ENCODE measurements at places on chromosomes 12 and 14.

DNA sequence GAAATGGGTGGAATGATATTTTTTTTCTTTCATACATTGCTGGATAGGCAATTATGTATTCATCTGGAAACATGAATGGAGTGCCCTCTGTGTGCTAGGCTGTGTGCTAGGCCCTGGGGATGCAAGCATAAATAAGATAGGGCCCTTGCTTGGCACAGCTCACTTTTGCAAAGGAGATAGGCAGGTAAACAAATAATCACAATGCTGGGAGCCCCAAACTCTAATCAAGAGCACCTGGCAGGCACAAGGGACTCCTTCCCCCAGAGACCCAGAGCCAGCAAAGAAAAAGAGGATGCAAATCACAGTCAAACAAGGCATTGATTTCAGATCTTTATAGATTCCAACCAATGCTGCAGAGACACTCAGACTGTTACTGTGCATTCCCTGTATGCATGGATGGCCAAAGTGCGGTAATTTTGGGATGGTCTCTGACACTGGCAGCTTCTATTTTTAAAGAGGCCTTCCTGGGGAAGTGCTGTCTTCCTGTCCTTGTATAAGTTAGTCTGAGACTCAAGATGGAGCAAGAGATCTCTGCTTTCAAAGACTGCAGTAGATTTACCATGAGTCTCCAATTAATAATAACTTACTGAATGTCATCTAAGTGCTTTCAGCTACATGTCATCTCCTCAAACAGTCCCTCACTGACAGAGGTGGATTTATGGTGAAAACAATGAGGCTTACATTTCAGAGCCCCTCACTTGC lies 45.1 kb upstream of the CPM start:
- DNase-seq: no peak

- no peak for DNase-seq
Observed at GRCh38 chr14:69708049-69708448, 58.9 kb upstream of the SRSF5 start.

DNA sequence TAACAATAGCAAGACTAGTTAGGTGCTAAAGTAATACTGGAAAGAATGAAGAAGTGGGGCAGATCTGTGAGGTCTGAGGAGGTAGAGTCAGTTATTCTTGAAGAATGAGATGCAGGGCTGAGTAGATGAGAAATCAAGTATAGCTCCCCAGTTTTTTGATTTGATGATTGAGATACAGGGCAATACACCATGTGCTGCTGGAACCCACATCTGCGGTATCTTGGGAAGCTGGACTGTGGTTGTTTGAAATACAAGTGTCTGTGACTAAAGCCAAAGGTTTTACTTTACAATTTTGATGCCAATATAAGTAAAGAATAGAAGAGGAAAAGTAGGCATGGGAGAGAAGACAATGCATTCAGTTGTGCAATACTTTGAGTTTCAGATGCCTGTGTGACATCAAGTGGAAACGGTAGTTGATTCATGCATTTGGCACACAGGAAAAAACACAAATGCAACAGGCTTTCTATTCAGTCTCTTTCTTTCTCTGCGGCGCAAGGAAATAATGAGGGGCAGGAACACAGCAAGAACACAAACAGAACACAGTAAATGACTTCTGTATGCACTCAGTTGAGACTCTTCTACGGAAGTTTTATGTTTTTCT lies 190.2 kb upstream of the SLC38A2 start:
- no peak for DNase-seq

DNA sequence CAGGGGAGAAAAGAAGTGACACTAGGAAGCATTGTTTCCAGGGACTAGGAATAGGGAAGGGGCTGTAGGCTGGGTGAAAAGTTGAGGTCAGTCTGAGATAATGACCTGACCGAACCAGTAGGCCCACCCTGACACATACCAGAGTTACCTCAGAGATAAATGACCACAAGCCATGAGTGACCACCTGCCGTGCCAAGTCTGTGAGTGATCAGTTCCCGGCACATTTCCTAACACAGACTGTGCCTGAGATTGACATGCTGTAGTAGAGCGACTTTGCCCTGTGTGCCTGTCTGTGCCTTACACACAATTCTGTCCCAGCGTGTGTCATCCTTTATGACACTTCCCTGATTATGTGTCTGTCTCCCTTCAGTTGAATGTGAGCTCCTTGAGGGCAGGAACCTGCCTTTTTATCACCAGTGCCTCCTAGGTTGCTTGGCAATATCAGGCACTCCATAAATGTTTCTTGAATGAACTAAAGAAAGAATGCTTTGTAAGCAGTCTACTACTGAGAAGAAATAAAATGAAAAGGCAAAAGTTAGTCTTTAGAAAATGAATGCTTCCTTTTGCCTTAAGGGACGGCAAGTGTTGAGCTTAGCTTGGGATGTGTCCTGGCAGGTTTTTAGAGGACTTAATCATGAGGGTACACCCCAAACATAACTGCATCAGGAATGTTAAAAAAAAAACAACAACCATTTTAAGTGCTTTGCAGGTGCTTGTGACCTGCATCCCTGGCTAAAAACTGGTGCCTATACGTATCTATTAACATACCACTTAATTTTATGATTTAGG lies 9.6 kb upstream of the SSPN start:
- no peak for DNase-seq

- DNase-seq: no peak
Observed at GRCh38 chr12:10617863-10618262, 4.5 kb upstream of the MAGOHB start.

DNA sequence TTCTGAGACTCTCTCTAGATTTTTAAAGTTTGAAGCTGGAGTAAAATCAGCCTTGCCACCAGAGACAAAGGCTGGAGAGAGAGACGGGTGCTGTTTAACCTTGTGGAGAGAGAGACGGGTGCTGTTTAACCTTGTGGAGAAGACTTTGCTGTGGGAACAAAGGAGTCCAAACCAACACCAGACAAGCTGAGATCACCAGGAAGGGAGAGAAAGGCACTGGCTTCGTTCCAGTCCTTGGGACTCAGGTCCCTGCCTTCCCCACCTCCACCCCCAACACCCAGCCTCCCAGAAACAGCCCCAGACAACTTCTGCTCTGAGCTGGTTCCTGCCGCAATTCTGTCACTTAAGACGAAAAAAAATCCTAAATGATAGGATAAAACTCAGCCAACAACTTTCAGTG lies 1389.3 kb downstream of the AACS start:
- no peak for DNase-seq

- no peak for DNase-seq
Observed at GRCh38 chr14:93938751-93939303, 11.7 kb downstream of the FAM181A start.

DNA sequence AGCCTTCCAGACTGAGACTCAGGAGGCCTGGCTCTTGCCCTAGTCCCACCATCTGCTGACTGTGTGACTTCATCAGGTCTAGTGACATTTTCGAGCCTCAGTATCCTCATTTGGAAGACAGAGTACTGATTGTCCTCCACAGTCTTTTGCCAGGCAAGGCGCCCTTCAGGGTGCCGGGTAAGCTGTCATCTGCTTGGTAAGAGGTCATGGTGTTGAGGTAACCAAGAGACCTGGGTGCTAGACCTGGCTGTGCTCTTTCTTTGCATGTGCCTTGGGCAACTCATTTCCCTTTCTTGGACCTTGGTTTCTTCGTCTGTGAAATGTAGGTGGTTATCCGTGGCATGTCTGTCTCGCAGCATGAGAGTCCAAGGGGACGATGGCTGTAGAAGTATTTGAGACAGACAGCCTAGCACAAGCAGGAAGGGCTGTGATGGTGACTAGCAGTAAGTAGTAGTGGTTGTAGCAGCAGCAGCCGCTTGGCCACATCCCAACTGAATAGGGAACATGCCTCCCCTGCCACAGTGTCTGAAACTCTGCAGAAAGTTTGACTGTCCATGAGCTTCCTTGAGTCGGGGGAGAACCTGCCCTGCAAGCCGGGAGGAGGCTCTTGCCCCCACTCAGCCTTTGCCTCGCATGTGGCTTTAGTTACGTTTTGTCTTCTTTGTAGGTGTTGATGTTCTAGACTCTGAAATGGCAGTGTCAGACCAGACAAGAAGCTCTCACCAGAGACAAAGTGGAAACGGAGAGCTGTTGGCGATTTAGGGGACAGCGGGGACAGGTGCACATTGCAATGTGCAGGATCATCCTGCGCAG lies 40.3 kb downstream of the EVL start:
- DNase-seq: no peak

DNA sequence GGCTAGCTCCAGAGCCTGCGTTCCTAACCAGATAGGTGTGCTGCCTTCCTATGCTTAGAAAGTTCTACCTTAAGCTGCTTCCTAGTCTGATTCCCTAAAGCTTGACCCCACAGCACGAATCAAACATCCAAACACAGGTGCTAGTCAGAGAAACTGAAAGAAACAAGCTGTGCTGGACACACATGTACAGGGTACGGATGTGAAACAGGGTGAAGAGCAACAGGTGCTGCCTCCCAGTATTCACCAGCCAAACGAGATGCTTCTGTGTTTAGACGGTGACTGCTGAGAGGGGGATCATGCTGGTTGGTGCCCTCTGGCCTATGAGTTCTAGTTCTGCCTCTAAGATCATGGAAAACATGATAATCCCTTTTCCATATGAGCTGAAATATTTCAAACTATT lies 105.3 kb downstream of the GRIP1 start:
- DNase-seq: no peak

DNA sequence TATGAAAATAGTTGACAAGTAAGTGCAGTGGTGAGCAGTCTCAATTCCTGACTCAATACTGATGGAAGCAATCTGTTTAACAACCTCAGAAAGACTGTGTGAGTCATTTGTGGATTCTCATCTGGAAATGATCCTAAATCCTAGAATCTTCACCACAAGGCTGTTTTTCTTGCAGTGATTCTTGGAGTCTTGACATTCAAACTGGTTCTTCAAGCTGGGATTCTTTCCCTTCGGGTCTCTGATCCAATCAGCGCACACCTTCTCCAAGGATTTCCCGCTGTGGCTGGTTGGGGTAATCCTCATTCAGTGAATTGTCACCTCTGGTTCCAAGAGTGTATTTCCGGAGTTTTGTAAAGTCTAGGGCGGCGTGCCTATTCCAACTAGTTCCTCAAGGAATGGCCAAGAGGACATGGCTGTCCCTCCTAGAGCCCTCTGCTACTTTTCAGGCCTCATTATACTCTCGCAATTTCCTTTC lies 37.7 kb upstream of the FOXJ2 start:
- DNase-seq: no peak

GRCh38 chr12:63899396-63899795 lies 54.9 kb downstream of the SRGAP1 start:
- no peak for DNase-seq

DNA sequence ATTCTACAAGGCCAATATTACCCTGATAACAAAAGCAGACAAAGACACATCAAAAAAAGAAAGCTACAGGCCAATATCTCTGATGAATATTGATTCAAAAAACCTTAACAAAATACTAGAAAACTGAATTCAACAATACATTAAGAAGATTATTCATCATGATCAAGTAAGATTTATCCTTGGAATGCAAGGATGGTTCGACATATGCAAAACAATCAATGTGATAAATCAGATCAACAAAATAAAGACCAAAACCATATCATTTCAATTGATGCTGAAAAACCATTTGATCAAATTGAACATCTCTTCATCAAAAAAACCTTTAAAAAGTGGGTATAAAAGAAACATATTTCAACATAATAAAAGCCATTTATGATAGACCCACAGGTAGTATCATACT lies 117.3 kb downstream of the CPNE8 start:
- DNase-seq: no peak

- DNase-seq: no peak
Observed at GRCh38 chr12:100646896-100647295, 73.4 kb downstream of the GAS2L3 start.

GRCh38 chr12:46546634-46547273 lies 174.2 kb upstream of the SLC38A2 start:
- no peak for DNase-seq

- no peak for DNase-seq
Observed at GRCh38 chr12:60071759-60072191, 475.9 kb downstream of the SLC16A7 start.

GRCh38 chr12:42163913-42164312 lies 19.2 kb upstream of the GXYLT1 start:
- DNase-seq: no peak

DNA sequence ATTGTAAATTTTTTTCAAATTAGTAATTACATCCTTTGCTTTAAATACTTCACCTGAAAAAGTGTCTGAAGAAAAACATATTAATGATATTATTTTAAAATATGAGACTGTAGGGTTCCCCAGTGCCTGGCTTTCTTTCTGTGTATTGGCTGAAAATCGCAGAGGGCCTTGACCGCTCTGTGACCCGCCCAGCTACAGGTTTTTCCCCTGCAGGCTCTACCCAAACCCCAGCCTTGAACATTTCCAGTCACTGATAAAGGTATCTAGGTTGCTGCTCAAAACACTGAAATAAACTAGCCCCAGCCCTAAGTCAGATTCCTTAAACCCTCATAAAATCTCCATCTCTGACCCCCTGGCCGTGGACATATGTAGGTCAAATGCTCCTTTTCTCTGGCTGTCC lies 11.9 kb downstream of the KLRG1 start:
- DNase-seq: no peak
